ENCODE measurements at places on chromosomes 12 and 14.

- DNase-seq: no peak
Observed at GRCh38 chr14:58972233-58973017, 216.0 kb upstream of the DAAM1 start.

- no peak for DNase-seq
Observed at GRCh38 chr12:66636771-66637170, 42.1 kb downstream of the GRIP1 start.

- no peak for DNase-seq
Observed at GRCh38 chr12:29609431-29610215, 112.1 kb upstream of the OVCH1 start.

GRCh38 chr14:68084256-68084655 lies 264.7 kb downstream of the RAD51B start:
- no peak for DNase-seq

DNA sequence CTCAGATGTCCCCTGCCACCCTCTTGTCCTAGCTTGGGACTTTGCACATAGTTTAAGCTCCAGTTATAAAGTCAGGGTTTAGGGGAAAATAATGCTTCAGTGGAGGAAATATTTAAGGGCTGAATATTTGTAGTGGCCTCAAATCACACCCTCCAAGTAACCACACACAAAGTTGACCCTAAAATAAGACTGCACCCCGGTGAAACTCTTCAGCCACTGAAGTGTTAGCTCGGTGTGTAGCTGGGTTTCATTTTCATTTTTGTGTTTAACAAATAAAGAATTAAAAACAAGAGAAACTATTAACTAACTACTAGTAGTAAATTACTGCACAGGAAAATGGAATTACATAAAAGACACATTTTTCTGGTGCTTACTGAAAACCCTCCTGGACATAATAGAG lies 14.8 kb upstream of the BCL11B start:
- DNase-seq: no peak

DNA sequence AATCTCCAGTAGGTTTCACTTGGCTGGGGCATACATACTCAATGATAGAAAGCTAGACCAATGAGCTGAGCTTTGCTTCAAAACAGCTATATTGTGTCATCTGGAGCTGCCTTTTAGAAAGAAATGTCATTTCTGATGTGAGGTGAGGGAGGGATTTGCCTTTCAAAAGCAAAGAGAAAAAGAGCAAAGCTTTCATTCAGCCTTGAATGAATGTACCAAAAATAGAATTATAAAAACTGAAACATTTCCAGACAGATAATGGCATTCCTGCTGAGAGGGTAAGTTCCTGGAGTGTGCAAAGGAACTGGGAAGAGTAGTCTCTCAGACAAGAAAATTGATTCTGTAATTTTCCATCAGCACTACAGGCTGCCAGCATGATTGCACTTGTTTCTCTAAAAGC lies 710.0 kb downstream of the LRFN5 start:
- DNase-seq: no peak

- no peak for DNase-seq
Observed at GRCh38 chr12:128798571-128799341, 25.0 kb downstream of the SLC15A4 start.

DNA sequence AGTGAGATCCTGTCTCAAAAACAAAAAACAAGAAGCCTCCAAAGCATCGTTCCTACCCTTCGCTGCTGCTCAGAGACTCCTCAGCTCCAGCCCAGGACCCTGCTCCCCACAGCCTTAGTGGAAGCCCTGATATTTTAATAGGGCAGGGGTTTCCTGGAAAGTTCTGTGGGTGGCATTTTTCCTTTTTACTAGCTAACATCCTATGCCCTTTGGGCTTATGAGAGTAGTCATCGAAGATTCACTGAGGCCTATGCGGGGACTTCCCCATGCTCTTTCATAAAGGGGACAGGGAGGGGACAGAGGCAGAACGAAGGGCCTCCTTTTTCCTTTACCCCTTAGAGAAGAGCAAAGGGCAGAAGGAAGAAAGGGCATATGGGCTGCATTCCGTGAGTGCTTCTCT lies 8.3 kb downstream of the LAG3 start:
- DNase-seq: no peak

- no peak for DNase-seq
Observed at GRCh38 chr12:46438719-46439319, 66.2 kb upstream of the SLC38A2 start.

GRCh38 chr14:55807881-55808379 lies 227.9 kb downstream of the KTN1 start:
- DNase-seq: no peak

DNA sequence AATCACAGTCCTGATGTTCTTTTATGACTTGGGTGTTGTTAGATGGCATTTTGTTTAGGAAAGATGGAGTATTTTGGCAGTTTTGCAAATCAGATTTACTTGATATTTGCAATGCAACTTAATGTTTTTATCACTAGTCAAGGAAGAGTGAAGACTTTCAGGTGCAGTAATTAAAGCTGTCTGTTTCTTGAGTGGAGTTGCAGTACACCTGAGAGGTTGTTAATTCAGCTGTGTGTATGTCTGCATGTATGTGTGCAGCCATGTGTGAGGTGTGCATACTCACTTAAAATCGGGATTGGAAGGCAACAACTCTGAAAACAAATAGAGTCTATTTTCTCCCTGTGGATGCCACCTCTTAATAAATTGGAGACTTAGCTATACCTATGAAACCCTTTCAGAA lies 94.5 kb downstream of the RMST start:
- no peak for DNase-seq

DNA sequence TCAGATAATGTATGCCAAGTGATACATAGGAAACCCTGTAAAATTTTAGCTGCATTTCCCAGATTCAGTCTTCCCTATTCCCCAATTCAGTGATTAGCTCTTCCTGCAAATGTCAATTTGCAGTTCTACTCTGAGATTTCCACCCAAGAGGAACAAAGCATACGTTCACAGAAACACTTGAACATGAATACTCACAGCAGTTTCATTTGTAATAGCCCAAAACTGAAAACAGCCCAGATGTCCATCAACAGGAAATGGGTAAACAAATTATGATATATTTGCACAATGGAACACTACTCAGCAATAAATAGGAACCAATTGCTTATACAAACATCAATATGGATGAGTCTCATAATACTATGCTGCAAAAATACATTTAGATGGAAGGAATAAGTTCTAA lies 194.2 kb downstream of the GXYLT1 start:
- DNase-seq: no peak

DNA sequence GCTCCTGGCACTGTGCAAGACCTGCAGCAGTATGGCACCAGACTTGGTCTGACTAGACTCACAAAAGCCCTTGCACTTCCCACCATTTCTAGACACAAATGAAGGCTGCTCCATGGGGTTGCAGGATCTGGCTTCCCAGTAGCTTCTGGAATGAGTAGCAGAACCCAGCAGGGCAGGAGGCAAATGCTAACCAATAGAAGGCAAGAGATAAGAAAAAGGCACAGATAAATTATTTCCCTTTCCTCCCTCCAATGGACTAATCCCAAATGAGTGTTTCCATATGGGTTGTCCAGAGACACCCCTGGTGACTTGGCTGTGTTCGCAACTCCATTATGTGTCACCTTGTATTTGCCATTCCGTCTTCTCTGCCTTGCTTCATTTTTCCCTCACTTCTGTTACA lies 49.7 kb downstream of the KIF21A start:
- no peak for DNase-seq

DNA sequence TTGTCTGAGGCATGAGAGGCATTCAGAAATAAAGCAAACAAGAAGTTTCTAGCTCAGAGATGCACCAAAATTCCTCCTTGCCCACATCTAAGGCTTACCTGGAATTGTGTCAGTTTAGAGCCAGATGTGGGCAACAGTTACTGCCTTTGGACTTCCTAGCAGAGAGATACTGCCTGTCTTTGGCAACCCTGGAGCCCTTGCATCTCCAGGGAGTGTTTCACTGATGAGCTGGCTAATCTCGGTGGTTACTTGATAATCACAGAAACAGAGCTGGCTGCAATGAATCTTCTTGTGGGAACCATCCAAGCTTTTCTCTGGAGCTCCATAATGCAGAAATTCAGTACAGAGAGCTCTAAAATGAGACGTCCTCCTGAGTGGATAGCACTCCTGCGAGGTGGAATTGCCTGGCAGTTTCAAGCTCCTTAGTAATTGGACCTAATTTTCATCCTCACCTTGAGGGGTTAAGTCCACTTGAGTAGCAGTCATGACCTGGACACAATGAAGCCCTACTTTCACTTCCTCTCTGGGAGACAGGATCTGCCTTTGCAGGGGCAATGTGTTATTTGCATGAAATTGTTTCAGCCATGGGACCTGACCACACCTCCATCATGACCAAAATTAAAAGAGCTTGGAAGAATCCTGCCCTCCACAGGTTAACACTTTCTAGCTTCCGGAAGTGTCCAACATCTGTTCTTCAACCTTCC lies 108.8 kb upstream of the ARHGAP5 start:
- no peak for DNase-seq

- DNase-seq: no peak
Observed at GRCh38 chr12:106883426-106883825, 72.3 kb upstream of the TMEM263 start.

- DNase-seq: no peak
Observed at GRCh38 chr12:78290606-78291345, 460.1 kb downstream of the NAV3 start.

DNA sequence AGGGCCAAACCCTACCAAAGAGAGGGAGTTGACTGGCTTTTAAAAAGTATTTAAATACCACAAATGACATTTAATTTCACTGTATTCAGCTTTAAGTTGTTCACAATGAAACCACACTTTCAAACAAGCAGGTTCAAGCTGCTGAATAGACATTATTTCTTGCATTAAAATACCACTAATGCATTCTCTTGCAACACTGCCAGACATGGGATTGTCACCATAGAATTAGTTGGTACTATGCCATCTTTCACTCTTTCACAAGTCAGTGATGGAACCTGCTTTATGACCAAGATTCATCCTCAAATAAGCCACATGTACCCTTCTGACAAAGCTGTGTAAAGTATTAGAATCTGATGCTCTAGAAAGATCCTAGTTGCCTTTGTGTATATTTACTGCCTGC lies 239.4 kb downstream of the PAWR start:
- no peak for DNase-seq

GRCh38 chr12:124609041-124609989 lies 41.9 kb upstream of the NCOR2 start:
- DNase-seq: peak; percentile 51

- no peak for DNase-seq
Observed at GRCh38 chr14:22190411-22191191, 398.4 kb downstream of the DAD1 start.

- DNase-seq: no peak
Observed at GRCh38 chr12:34294671-34295365, 272.5 kb downstream of the ALG10 start.

- DNase-seq: no peak
Observed at GRCh38 chr12:127176804-127177203, 1090.2 kb upstream of the TMEM132C start.

DNA sequence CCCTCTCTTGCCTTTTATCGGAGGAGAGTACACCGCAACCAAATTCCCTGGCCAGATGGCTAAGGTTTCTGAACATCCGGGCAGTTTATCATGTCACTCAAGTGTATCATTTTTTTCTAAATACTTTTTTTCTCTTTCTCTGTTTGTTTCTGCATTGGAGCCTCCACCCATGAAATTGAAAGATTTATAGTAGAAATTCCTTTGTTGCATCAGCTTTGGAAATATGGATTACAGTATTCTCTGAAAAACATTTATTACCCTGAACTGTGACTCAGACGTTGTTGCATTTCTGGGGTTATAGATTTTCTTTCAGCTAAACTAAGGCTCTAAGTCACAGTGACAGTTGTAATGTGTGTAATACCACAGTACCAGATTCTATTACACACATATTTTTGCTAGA lies 187.0 kb downstream of the SPTSSA start:
- no peak for DNase-seq

DNA sequence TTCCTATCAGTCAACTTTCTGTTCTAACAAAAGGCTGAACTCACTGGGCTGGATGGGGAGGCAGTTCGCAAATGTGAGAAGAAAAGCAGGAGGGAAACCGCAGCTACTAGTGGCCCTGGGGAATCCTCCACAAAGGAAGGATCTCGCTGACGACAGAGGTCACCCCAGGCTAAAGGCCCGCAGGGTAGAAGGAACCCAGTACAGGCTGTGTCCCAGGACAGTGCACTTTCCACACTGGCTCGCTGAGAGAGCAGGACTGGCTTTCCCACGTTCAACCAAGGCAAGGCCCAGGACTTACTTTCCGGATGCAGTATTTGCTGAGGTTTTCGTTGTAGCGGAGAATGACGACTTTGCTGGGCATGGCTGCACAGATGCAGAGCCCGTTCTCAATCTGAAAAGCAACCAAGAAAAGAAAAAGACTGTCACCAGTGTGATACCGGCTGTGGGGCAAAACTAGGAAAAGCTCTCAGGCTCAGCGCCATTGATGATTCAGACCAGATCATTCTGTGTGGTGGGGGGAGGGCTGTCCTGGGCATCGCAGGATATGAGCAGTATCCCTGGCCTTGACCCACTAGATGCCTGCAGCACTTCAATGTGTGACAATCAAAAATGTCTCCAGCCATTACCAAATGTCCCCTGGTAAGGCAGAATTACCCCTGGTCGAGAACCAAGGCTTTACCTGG lies 36.3 kb downstream of the PRKAB1 start:
- DNase-seq: no peak

DNA sequence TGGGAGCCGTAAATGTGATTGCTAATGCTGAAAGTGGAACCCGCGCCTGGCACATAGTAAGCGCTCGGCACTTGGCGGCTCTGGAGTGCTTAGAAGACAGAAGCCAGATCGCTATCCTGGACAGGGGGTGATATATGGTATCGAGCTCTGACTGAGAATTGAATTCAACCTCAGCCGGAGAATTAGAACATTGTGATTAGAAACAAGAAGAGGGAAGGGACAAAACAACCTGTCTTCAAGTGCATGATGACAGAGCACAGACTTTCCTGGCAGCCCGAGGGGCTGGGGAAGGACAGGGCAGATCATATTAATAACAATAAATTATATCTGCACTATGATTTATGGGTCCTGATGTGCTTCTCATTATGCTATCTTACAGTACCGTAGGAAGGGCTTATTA lies 66.9 kb upstream of the TBX3 start:
- no peak for DNase-seq

GRCh38 chr14:50049093-50049492 lies 67.3 kb downstream of the VCPKMT start:
- no peak for DNase-seq

- DNase-seq: no peak
Observed at GRCh38 chr14:104361101-104361591, 218.4 kb upstream of the C14orf180 start.

DNA sequence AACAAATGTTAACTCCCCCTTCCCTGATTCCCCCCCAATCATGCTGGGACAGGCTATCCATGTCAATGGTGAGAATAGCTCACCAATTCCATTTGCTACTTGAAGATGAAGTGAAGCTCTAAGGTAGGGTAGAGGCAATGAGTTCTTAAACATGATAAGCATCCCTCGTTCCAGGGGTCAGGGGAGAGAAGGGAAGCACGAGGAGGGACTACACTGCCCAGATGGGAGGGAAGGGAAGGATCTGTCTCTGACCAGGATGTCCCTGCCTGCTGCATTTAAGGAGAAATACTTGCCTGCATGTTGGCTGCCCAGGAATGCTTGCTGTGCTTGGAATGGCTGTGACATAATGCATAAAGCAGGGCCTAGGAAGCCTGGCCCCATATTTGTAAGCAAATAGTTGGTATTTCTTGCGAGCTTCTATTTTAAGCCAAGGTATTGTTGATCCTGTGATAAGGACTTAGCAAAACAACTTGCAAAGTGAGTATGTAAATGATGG lies 155.1 kb downstream of the CEP83 start:
- DNase-seq: no peak

- DNase-seq: no peak
Observed at GRCh38 chr14:76936483-76936882, 92.0 kb downstream of the IRF2BPL start.

- no peak for DNase-seq
Observed at GRCh38 chr12:93025145-93026103, 96.3 kb upstream of the EEA1 start.

- DNase-seq: no peak
Observed at GRCh38 chr14:92360651-92361370, 37.8 kb downstream of the SLC24A4 start.
